Colonic mucosa (tissue), 4 donors: ENCODE measurements at places on chromosomes 4 and X. TPM values are rescaled to one million over a fixed set of nuclear protein-coding genes. Genes with fewer than 3 reads are reported as not detected.

SERTM2 gene
- total RNA-seq = 0.05 TPM

CXCL8 gene
- total RNA-seq = 4.7 TPM

SUPT20HL1 gene
- total RNA-seq = not detected

PDGFRA gene
- 20.5 TPM for total RNA-seq

OTC gene
- total RNA-seq = 2.6 TPM

FGF5 gene
- total RNA-seq = 1.5 TPM

C1QTNF7 gene
- 4.2 TPM for total RNA-seq

CDKL5 gene
- total RNA-seq = 3.7 TPM

MAGEE2 gene
- 0.10 TPM for total RNA-seq

HERC6 gene
- total RNA-seq = 6.2 TPM

IL13RA2 gene
- 0.37 TPM for total RNA-seq

PPP4R3C gene
- total RNA-seq = not detected
